ENCODE measurements at places on chromosomes 5 and 9.

GRCh38 chr9:4327504-4328191 is 27.8 kb upstream of the GLIS3 start:
- DNase-seq, result no peak

- DNase-seq, result no peak
Measured at GRCh38 chr9:125904155-125904851, 157.1 kb downstream of the PBX3 start.

DNA sequence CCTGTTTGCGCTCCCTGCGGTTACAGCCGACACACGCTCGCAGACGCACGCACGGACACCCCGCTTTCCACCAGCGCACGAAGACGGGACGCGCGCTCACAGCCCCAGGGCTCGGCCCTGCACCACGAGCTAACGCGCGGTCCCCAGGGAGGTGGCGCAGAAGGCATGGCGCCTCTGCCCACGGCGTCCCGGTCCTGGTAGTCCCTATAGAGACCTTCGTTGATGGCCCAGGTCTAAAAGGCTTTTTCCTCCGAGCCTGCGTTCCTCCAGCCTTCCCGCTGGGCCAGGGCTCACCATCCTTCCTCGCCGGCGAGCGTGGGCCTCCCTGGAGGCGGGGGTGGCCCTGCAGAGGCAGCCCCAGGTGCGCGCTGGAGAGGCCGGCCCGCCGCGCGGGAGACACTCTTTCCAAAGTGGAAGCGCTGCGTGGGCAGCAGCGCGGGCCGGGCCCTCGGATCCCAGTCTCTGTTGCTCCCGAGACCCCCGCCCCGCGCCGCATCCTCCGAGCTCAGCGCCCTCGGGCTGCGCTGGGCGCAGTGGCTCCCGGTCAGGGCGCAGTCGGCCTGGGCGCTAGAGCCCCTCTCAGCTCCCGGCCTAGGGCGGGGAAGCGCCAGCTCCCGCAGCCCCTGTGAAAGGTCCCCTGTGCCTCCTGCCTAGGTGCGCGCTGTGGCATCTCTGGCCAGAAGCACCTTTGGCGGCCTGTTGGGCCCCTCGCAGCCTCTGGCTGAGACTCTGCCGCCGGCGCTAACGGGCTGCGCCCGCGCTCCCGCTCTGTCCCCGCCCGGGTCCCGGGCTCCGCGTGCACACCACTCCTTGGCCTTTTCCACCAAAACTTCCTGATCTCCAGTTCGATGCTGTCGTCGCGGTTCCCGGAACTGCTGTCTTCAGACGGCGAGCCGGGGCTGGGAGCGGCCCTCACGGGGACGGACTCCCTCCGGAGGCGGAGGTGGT is 31.9 kb upstream of the FANCC start:
- no peak for DNase-seq

DNA sequence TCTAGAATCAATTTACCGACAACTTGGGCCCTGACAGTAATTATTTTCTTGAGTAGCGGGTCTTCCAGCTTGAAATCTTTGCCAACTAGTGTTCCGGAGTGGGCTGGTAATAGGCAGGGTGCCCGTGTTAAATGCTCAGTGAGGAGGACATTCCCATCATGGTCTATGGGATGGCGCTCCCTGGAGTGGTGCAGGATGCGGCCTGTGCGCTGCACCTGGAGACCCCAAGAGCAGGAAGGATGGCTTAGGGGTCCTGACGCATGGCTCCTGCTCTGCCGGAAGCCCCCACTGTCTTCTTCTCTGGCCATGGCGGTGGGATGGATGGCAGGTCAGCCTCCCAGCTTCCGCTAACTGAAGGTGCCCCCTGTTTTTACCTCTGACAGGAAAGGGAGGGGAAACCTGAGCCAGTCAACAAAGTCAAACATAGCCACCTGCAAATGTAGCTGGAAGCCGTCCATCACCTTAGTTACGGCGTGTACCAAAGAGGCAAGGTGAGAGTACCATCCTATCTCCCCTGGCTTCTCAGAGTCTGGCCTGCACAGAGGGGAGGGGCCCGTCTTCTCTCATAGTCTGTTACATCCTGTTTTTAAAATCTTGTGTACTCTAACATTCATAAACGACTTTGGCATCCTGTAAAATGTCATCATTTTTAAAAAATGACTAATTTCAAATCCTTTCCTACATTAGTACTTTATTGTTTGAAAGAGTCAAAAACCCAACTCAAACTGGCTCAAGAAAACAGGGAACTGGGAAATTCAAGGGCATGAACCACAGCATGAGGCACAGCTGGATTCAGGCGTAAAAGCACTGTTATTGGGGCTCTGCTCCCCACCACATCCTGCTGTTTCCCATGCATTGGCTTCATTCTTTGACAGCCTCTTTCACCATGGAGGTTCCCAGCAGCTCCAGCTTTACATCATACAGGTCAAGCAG is 28.5 kb upstream of the UNC5A start:
- DNase-seq, result no peak

DNA sequence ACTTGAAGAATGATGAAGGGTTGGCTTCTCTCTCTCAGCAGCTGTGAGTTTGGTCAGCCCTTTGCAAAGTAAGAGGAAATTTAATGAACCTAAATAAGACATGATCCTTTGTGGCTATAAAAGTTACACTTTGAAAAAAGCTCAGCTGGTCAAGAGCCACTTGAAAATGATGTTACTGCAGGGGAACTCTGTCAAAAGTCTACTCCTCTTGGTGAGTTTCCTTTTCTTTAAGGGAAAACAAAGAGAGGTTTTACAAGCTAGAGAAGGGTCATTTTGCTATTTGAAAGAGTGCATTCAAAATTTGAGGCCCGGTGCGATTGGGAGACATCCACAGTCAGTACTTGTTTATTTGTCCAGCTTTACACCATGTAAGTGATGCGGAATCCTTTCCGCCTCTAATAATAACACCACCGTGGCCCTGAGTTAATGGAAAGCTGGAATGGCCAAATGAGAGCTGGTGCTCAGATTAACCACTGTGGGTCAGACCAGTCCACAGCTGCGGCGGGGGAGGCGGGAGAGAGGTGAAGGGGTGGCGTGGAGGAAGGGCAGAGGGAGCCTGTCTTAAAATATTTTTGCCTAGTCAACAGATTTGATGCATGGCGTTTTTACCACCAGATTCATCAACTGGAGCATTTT is 404.0 kb downstream of the TLE4 start:
- no peak for DNase-seq

GRCh38 chr9:86783884-86784283 is 163.4 kb downstream of the GAS1 start:
- DNase-seq, result no peak

DNA sequence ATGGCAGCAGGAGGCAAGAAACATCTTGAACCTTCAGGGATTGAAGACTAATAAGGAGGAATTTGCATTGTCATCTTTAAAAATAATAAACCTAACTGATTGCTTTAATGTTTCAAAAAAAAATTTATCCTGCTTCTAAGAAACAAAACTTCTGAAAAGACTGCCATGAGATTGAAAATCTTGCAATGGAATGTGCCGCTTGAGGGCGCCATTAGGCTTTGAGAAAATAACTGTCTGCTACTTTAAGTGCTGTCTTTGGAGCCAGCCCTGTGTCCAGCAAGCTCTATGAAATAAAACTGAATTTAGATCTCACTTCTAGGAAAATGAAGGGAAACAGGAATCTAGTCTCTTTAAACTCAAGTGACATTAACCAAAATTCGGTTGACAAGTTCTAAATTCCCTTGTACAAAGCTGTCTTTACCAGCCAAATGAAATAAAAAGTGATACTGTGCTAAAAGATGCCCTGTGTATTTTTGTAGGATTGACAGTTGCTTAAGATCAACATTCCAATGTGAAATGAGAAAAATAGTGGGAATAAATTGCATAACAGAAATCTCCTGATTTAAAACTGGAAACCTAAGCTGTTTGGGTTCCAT is 79.4 kb downstream of the ESM1 start:
- peak; percentile 60 for DNase-seq

All from transverse colon (tissue), 4 donors.